ENCODE measurements at places on chromosomes 3 and 15.

GRCh38 chr3:62562596-62562995 is 189.2 kb upstream of the FEZF2 start:
- no peak for DNase-seq

DNA sequence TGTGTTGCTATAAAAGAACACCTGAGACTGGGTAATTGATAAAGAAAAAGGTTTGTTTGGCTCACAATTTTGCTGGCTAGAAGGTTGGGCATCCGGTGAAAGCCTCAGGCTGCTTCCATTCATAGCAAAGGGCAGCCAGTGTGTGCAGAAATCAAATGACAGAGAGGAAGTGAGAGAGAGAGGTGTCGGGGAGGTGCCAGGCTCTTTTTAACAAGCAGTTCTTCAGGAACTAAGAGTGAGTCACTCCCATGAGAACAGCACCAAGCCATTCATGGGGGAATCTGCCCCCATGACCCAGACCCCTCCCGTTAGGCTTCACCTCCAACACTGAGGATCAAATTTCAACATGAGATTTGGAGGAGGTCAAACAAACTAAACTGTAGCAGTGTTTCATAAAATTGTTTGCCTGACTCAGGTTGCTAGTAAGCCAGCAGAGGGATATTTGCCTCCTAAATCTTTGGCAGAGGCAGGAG is 4.5 kb upstream of the PARP15 start:
- peak; percentile 65 for DNase-seq

GRCh38 chr3:47996440-47996839 is 19.8 kb downstream of the MAP4 start:
- no peak for DNase-seq

DNA sequence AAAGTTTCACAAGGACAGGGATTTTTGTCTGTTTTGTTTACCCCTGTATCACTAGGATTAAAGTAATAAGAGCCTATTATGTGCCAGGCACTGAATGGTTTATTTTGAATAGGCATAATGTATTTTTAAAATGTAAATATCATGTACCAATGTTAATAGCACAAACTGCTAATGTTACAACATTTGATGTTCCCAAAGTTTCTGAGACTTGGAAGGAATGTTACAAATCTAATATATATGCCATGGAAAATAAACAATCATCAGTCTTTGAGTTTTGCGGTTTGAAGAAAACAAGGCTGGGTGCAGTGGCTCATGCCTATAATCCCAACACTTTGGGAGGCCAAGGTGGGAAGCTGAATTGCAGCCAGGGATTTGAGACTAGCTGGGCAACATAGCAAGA is 159.4 kb downstream of the CDIN1 start:
- DNase-seq: no peak

DNA sequence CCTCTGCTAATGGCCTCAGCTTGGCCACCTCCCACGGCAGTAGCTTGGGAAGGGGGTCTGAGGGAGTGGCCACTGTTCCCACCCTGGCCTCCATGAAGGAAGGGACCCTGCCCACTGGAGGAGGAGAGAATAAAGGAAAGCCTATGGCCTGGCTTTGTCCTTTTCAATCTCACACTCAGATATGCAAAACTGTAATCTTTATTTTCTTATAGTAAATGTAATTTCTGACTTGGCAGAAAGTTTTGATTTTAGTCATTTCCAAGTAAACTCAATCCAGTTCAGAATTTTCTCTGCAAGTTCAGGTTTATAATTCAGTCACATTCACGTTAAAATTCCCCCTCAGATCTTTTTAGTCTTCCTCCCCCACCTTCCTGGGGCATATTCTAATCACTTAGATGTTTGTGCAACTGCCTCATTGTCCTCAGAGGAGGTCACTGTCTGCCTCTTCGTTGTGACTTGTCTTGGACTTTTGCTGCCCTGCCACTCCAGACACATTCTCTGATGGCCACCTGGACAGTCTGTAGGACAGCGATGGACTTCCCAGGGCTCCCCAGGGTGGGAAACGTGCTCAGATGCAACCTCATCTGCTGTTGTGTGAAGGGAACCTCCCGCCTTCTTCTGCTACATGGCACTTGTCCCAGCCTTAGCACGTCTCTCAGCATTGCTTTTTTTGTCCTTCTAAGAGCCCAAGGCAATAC is 222.8 kb upstream of the TBL1XR1 start:
- no peak for DNase-seq

- no peak for DNase-seq
Observed at GRCh38 chr3:59117396-59117795, 67.6 kb upstream of the CFAP20DC start.

GRCh38 chr3:128277378-128278069 is 124.2 kb downstream of the EEFSEC start:
- DNase-seq: no peak

GRCh38 chr3:171867981-171868380 is 24.8 kb downstream of the TMEM212 start:
- DNase-seq: no peak

GRCh38 chr3:196013587-196014487 is 68.1 kb downstream of the TFRC start:
- DNase-seq: no peak

- no peak for DNase-seq
Observed at GRCh38 chr3:19267040-19267439, 118.7 kb downstream of the KCNH8 start.

GRCh38 chr3:149771652-149772271 is 19.5 kb upstream of the COMMD2 start:
- peak; percentile 43 for DNase-seq

DNA sequence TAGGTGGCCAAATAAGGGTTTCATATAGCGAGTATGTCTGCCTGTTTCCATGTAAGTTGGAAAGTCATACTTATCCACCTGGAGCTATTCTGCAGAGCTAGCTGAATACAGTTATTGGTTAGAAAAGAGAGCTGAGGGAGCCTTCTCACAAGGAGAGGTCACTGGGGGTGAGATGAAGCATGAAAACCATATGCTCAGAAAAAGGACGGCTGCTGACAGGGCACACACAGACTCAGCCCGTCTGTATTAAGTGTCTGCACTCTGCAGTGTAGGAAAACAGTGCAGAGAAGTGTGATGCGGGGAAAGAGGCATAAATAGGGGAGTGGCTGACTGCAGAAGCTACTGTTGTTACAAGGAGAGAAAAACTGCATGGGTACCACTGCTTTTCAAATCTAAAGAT is 58.2 kb downstream of the C3orf70 start:
- no peak for DNase-seq

GRCh38 chr3:13015286-13016082 is 57.7 kb downstream of the IQSEC1 start:
- DNase-seq: no peak

DNA sequence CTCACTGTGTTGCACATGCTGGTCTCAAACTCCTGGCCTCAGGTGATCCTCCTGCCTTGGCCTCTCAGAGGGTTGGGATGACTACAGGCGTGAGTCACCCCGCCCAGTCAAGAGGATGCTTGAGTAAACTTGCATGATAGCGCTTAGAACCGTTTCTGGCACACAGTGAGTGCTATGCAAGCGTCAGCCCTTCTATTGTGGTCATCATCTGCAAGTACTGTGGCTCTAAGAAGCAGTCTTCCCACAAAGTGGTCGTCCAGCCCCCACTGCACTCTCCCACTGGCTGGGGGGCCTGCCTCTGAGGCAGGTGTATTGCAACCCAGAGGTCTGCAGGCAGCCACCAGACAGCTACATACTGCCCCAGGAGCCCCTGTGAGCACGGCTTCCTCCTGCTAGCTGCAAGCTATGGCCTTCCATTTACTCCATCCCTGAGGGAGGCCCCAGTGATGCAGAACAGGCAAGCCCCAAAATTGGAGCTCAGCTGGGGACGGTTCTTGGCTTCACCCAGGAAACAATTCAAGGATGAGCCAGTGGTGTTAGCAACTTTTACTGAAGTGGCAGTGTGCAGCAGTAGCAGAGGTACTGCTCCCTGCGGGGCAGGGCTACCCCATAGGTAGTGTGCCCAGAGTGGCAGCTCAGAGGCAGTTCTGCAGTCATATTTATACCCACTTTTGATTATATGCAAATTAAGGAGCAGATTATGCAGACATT is 95.4 kb downstream of the LSM3 start:
- peak; percentile 51 for DNase-seq

DNA sequence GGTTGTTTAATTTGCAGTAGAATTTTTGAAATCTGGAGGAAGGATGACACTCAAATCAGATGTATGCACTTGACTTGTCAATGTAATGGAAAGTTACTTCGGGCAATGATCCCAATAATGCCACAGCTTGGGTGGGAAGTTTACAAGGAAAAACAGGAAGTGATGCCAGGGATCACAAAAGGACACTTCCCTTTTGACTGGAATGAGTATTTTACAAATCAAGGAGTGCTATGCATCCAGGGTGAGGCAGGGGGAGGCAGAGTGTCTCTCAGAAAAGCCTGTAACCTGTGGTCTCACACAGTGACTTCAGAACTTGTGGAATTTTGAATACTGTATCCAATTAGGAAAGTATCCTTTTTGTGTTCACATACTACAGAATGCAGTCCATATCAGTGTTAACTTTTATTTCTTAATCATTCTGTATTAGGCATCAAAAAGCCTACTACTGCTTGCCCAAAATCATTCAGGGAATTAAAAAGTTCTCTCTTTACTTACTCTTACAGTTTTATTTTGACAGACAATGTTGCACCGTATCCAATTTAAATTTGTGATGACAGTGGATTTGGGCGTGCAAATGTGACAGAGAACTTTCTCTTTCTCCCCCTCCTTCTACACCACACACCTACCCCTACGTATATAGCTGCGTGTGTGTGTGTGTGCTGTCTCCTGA is 445.1 kb downstream of the MECOM start:
- DNase-seq: peak; percentile 70

- DNase-seq: no peak
Observed at GRCh38 chr3:46915297-46915822, 37.8 kb downstream of the PTH1R start.

DNA sequence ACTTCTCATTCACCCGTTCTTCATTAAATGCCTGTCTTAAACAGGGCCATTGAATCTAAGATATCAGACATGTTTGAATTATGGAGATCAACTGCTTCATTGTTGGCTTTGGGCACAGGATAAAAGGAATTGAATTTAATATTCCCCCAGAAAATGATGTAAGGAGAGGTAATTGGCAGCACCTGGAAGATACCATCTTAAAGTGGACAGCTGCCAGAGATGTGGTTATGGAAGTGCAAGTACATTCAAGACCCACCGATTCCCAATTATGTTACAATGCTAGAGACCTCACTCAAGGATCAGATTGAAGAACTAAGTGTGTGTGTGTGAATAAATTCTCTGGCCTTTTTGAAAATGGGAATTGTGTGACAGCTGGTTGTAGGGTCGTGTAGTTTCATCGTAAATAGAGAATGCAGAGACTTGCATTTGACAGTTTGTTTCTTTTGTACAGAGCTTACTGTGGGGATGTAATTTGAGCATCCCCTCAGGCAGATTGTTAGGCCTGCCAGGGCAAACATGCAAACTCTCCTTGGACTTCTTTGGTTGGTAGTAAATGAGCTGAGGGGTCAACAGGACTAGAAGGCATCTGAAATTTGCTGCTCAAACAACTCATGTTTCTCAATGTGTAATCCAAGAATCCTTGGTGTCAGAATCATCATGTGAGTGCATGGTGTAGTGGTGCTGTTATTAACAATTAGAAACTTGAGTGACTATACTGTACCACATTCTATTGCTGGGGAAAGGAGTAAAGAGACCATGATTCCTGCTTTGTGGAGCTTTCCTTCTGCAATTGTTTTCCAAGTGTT is 359.2 kb upstream of the THRB start:
- no peak for DNase-seq

DNA sequence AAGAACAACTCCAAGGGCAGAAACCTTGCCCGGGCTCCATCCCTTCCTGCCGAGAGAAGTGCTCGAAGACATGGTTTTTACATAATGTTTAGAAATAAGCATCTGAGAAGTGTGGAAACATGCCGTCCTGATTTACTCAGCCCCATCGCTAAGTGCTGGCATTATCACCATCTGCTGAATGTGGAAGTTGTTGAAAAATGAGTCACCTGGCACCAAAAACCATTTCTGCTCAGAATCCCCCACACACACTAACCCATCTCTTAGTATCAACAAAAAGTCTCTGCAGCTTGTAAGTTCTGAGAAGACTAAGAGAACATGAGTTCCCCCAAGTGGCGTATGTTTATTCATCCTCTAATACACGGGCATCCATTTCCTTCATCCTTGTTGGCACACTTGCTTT is 51.0 kb upstream of the ARL8B start:
- no peak for DNase-seq

DNA sequence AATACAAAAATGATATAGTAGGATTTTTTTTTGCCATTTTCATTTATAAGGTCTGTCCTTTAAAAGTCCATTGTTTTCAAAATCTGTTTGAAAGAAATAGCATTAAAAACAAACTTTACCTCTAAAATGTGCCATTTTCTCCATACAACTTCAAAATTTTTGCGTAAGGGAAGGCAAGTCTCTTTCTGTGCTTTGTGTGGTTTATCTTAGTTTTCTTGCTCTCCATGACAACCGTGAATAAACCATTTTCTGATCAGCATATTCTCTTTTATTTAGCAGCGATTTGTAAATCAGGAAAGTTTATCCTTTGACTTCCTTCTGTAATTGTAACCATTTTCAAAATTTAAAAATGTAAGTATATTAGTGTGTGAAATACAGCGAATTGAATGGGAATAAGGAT is 147.9 kb upstream of the CGNL1 start:
- DNase-seq: no peak

GRCh38 chr3:173913397-173913796 is 515.9 kb downstream of the NLGN1 start:
- peak; percentile 13 for DNase-seq

DNA sequence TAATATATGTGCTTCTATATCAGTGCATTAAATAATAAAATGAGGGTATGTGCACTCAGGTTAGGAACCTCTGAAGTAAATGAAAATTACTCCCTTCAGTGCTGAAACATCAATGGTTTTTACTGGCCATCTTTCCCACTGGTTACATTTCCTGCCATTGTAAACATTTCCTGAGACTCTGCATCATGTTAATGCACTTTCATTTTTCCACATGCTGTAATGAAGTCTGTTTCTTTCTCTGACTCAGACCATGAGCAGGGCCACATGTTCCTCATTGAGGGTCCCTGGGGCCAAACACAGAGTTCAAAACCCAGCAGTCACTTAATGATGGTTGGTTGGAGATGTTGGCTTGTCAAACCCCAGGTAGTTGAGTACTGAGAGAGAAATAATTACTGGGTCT is 15.3 kb downstream of the FAM3D start:
- DNase-seq: no peak

- DNase-seq: peak; percentile 59
Observed at GRCh38 chr3:50652709-50653108, 22.0 kb upstream of the DOCK3 start.

DNA sequence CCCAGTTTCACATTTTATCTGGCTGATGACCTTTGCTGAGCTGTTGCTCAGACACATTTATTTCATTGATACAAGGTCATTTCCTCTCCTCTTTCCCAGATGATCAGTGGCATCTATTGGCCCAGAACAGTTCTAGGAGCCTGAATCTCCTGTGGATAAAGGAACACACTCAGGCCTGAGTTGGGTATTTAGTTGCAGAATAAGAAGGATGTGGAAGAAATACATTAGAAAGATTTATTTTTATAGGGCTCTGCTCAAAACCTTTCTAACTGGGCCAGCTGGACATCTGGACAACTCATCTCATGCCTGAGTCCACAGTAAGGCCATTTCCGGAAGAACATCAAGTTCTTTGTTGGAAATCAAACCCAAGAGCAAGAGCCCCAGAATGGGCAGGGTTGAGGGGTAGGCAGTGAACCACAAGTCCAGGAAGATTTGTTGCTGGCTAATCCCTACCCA is 19.7 kb upstream of the MFGE8 start:
- DNase-seq: no peak

- DNase-seq: no peak
Observed at GRCh38 chr3:36908647-36909180, 36.1 kb downstream of the TRANK1 start.

Measured in kidney tubule cell (primary cell).